ENCODE measurements at places on chromosomes 2 and 18.

GRCh38 chr2:86697551-86698104 is 22.5 kb upstream of the RMND5A start:
- no peak for DNase-seq

GRCh38 chr18:43389163-43389562 is 111.9 kb upstream of the SYT4 start:
- no peak for DNase-seq

- no peak for DNase-seq
These were observed 552.9 kb downstream of the TDRD15 start for GRCh38 chr2:21676676-21677075.

DNA sequence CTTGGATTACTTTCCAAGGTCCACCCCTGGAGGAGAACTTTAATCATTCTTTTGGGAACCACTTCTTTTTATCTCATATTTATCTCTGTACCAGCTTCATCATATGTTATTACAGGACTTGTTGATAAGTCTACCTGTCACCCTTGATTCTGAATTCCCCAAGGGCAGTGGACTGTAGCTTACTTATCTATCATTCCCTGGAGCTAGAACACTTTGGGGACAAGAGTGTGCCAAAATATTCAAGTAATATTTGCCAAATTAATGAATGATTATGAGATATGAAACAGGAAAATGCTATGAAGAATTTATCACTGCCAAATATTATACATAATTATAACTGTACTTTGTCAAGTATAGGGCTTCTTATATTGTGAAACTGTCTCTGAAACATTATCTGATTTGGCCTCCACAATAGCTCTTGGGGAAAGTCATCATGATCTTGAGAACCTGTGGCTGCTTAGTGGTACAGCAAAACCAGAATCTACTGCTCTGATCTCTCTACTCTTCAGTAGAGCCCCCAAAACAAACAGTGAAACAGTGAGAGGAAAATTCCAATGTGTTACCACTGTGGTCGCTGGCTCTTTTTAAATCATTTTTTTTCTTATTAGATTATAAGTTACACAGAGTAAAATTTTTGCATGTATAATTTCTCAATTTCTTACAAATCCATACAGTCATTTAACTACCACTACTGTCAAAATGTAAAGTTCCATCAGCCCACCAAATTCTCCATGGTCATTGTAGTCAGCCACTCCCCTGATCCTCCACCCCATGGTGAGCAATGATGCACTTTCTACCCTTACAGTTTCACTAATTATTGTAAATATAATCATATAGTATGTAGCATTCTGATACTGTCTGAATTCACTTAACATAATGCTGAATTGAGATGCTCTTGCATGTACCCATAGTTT is 197.5 kb downstream of the PIEZO2 start:
- DNase-seq = no peak

- no peak for DNase-seq
These were observed 71.4 kb downstream of the MARCHF4 start for GRCh38 chr2:216300906-216301305.

DNA sequence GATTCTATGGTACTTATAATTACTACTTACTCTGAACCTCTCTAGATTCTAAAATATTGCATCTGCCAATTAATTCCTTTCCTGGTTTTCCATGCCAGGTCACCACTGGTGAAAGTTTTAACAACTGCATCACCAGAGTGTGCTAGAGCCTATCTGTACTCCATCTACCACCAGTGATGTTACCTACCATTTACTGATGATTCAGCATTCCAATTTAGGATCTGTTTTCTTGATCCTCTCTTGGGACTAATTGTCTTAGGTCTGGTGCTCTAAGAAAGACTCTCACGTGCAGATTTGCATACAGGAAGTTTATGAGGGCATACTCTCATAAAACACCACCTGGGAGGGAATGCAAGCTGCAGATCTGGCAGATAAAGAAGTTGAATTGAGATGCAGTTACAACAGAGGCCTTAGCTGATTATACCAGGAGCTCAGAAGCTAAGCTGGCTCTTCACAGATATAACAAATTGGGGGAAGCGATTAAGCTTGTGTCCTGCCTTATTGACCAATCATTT is 347.6 kb upstream of the VRK2 start:
- no peak for DNase-seq

DNA sequence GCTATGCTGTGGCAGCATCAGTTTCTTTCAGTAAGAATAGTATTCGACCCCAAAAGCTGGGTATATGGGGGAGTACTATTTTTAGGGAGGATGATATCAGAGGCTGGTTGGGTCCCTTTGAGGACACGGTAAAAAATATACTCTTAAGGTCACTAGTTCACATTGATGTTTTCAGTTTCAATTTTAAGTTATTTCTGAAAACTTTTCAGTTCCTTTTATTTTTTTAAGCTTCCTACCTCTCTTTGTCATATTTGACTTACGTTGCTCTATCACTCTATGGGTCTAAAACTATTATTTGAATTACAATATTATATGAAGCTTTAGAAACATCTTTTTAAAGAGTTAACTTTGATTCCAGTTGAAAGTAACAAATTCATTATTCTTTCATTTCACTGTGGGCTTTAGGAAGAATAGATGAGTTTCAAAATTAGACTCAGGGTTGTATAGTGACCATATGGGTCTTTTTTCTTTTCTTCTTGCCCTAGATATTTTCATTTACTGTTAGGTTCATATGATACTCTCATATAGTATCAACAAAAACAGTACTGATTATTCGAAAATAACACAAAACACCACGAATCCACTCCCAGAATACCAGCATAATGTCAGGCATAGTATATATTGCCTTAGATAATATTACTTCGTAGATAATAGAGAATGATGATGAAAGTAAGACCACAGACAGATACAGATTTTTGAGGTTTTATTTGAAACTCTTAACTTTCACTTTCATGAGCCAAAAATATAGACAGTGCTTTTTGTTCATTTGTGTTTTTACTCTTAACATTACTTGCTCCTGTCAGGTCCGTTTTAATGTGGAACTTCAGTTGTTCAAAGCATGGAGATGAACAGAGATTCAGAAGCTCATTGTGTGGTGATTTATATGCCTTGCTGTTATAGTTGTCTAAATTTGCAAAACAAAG is 9.8 kb downstream of the RMDN2 start:
- DNase-seq = no peak

GRCh38 chr18:45221363-45221762 is 393.9 kb upstream of the SLC14A2 start:
- no peak for DNase-seq

DNA sequence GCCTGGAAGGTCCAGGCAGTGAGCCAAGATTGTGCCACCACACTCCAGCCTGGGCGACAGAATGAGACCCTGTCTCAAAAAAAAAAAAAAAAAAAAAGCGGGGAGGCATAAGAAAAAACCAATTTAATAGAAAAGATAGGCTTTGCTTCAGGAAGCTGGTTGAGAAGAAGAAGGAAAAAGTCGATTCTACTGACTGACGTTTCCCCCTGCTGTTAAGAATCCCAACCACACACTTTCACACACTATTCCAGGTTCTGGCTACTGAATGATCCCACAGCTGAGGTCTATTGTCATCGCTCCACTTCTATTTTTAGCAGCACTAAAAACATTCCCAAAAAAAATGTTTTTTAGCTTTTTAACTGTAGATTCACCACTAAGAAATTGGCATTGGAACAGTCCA is 6.7 kb upstream of the CHCHD5 start:
- no peak for DNase-seq

- DNase-seq = no peak
These were observed 25.5 kb downstream of the FHL2 start for GRCh38 chr2:105373344-105373781.

- DNase-seq = no peak
These were observed 157.9 kb upstream of the SCN7A start for GRCh38 chr2:166651991-166652390.

- no peak for DNase-seq
These were observed 1517.5 kb upstream of the ZEB2 start for GRCh38 chr2:146037334-146037870.

DNA sequence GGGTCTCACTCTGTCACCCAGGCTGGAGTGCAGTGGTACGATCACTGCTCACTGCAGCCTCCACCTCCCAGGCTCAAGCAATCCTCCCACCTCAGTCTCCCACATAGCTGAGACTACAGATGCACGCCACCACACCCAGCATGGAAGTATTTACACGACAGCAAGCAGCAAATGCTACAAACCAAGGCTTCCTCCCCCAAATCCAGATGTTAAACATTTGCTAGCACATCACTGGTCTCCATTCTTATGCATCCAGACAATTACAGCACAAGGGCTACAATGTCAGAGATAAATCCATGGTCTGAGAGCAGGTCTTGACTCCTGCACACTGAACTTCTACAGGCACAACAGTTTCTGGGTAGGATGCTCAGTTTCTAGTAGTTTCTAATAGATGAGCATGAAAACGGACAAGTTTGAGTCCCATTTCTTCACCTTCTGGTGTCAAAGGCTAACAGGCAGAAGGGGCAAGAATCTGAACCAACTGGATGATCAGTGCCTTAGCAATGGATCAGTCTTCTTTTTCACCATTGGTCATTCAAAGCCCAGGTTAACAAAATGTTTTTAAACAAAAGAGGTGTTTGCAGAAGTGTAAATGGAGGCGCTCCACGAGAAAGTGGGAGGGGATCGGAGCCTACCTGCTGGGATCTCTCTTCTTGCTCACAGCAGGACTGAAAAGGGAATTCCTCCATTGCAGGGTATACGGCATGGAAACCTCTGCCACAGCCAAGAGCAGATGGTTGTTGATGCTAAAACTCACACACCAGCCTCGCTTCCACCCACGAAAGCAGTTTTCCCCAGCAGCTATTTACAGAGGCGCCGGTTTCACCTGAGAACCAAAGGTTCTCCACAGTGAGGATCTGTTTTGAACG is 135.0 kb upstream of the ARL4C start:
- DNase-seq = no peak

GRCh38 chr2:38190542-38191218 is 114.7 kb upstream of the CYP1B1 start:
- DNase-seq = no peak

GRCh38 chr2:26169681-26170414 is 3.0 kb upstream of the GAREM2 start:
- DNase-seq = no peak

DNA sequence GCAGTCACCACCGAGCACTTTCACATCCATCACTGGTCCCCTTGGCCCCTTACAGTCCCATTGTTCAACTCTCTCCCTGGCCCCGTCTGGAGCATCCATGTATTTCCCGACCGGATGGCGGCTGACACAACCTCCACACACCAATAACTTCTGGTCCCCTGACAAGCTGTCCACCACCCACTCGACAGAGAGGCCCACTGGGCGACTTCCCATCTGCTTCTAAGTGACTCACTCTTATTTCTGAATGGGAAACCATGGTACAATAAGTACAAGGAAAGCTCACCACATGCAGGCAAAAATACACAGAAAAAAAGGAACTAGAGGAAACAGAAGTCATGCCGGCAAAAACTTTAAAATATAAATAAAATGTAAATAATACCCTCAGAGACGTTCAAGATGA is 82.9 kb upstream of the RAB12 start:
- DNase-seq = no peak

- DNase-seq = no peak
These were observed 44.5 kb downstream of the METTL8 start for GRCh38 chr2:171389325-171389724.

- no peak for DNase-seq
These were observed 7.0 kb upstream of the TMX3 start for GRCh38 chr18:68721681-68722583.

Measured in AML-193 (cell line).